ENCODE measurements at places on chromosomes 2 and 18.

GRCh38 chr18:13558790-13559189, 167.6 kb downstream of the FAM210A start:
- DNase-seq, result no peak

DNA sequence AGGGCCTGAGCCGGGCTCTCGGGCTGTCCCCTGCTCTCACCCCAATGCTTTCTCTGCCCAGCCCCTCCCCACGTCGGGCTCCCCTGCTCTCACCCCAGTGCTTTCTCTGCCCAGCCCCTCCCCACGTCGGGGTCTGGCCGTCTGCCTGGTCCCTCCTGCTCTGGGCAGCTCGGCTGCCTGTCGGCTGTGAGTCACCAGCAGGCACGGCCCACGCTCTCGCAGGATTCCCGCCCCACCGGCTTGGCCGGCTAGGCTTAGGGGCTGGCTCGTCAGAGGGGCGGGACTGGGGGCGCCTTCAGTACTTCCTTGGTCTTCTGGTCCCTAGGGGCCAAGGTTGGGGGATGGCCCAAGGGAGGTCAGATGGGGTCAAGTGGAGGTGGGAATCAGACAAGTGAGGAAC, 3.3 kb downstream of the BOK start:
- DNase-seq, result peak; percentile 89

GRCh38 chr2:138334323-138334722, 167.2 kb upstream of the SPOPL start:
- DNase-seq, result no peak

DNA sequence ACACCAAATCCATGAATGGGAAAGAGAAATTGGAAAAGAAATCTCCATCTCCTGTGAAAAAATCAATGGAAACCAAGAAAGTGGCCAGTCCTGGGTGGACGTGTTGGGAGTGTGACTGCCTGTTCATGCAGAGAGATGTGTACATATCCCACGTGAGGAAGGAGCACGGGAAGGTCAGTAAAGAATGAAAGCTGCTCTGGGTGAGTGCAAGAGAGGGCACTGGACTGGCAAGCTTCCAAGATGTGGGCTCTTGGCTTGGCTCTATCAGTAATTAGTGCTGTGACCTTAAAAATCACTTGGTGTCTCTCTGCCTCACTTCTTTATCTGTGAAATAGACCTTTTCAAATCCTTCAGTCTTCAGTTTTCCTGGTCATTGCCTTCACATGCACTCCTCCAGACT, 89.0 kb downstream of the ZNF532 start:
- no peak for DNase-seq

DNA sequence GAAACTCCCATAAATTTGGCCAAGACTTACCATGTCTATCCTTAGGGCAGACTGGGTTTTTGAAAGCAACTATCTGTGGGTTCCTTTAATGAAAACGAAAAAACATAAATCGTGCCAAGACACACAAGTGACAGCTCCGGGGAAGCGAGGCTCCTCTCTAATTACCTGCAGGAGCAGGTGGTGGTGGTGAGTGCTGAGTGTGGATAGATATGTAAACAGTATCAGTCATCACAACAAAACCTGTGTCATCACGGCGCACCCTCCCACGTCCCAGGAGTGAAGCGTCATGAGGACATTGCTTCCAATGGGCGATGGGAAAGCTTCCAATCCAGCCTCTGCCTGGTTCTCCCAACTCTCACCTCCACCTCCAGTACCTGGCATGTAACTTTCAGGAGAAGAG, 31.3 kb downstream of the ACKR3 start:
- DNase-seq, result peak; percentile 52

DNA sequence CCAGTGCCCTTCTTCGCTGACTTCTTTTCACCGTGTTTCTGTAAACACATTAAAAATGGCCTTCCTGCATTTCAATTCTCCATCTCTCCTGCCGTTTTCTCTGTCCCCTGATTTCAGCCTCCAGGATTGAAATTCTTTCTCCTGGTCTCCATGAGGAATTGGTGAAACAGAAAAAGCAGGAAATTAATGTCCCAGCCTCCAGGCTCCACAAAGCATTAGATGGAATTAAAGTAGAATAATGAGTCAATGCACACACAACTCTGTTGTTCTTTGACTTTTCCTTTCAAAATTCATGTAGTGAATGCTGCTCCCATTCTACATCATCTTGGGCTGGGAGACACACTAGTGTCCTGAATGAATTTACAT, 209.5 kb downstream of the KLHL29 start:
- no peak for DNase-seq

DNA sequence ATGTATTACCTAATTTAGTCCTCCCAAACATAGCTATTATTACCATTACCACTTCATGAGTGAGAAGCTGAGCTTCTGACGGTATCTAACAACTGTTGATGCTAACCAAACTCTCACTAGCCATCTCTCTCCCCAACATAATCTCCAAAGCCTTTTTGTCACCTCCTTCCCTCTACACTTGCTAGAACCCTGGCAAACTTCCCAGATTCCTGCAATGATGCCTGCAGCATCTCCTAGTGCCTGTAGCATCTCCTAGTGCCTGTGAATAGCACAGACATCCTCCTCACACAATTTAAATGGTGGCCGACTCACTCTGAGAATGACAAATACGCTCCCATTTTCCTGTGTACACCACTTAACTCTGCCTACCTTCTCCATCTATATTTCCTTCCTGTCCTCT, 126.7 kb downstream of the STK39 start:
- peak; percentile 22 for DNase-seq

- DNase-seq, result no peak
Measured at GRCh38 chr2:85774126-85774978, 20.6 kb downstream of the ATOH8 start.

DNA sequence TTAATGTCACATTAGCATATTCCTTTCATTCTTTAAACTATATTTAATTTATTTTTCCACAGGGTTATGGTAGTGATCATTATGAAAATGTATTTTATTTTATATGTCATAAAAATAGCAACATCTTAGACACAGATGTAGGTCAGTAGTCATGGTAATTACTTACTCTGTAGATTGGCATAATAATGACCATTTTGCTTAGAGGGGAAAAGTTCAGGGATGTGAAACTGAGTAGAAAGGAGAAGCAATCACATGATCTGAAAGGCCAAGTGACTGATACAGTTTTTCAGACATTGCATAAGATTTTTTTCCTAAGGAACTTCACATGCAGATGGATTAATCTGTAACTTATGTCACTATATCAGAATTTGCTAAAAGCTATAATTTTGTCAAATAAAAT, 286.9 kb downstream of the CTNNA2 start:
- no peak for DNase-seq

- DNase-seq, result peak; percentile 21
Measured at GRCh38 chr2:53786352-53786704, 425 bp downstream of the ASB3 start.

- peak; percentile 3 for DNase-seq
Measured at GRCh38 chr2:149400997-149401396, 70.6 kb downstream of the LYPD6 start.
